ENCODE measurements at places on chromosomes 12 and 14.
A peak's percentile ranks its signal among the peaks of the same experiment; 100 is the strongest.

GRCh38 chr14:105472486-105472991, 2.1 kb upstream of the CRIP2 start:
- DNase-seq, result no peak

DNA sequence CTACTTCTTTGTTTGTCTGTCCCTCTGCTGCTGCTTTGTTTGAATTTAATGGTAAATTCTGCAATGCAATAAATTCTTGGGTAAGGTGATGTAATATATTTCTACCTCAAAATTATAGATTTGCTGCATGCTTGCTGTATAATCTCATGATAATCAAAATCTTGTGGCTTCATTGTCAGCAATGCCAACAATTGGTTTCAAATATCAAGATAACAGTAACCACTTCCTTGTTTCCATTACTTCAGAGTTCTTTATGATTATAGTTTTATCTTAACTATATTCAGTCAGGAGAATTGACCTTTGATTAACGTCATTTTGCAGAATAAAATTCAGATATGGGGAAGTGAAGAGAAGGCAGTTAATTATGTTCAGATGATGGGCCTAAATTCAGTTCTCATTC, 30.2 kb upstream of the RNU6-8 start:
- DNase-seq, result no peak

DNA sequence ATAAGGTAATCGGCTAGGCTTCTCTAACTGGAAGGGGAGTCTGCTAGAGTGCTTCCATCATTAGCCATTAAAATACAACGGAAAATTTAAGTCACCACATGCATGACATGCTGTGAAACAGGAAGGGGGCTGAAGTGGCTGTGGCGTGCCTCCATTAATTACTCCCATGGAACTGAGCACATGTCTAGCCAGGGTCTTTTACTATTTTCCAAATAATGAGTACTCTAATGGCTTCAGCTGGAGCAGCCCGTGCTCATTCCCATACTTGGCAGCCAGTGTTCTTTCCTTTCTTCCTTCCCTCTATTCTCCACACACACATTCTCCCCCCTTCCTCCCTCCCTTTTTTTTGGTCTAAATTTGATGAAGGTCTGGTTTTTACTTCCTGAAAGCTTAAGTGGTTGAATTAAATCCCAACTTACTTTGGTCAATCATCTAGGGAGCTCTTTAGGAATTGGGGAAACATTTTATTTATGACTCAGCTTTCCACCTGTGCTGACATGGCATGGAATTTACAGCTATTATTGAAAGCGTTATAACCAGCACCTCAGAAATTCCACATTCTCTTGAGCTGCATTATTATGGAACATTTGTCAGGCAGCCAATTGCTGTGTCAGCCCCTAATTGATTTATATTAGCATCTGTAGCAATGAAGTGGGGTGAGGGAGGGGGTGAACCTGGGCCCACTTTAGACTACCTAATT, 72.3 kb downstream of the LRIG3 start:
- DNase-seq, result no peak

- no peak for DNase-seq
Measured at GRCh38 chr12:39205969-39206368, 237.0 kb downstream of the KIF21A start.

- peak; percentile 57 for DNase-seq
Measured at GRCh38 chr12:124556896-124557501, 10.4 kb downstream of the NCOR2 start.

DNA sequence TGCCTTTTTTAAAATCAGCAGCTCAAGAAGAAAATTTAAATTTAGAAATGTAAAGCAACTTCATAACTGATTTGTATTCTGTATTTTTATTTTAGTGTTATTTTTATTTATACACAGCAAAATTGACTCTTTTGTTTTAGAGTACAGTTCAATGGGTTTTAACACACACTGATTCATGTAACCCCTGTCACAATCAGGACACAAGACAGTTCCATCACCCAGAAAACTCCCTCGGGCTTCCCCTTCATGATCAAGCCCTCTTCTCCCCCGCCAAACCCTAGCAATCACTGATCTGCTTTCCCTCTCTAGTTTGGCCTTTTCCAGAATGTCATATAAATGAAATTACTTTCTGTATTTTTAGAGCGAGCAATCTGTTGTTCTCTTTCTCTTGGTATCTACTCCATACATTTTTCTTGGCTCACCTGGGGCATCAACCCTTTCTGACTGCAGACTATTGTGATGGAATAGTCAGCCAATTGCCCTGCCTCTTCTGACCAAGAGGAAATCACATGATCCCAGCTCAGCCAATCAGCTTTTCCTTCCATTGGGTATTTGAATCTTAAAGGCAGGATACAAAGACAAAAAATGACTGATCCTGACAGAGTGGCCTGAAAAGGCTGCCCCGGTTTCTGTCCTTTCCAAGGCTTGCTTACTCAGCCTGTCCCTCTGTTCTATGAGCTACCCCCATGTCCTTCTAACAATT, 5.3 kb downstream of the SLC5A8 start:
- DNase-seq, result no peak

DNA sequence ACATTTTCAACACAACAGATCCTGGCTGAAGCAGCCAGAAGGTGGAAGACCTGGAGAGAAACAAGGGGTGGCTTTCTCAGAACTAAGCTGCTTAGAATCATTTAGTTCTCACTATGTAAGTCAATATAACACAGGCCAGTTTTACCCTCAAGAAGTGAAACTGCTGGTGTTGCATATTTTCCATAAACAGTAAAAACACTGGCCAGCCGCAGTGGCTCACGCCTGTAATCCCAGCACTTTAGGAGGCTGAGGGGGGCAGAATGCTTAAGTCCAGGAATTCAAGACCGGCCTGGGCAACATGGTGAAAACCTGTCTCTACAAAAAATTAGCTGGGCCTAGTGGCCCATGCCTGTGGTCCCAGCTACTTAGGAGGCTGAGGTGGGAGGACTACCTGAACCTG, 11.6 kb downstream of the STX2 start:
- no peak for DNase-seq

DNA sequence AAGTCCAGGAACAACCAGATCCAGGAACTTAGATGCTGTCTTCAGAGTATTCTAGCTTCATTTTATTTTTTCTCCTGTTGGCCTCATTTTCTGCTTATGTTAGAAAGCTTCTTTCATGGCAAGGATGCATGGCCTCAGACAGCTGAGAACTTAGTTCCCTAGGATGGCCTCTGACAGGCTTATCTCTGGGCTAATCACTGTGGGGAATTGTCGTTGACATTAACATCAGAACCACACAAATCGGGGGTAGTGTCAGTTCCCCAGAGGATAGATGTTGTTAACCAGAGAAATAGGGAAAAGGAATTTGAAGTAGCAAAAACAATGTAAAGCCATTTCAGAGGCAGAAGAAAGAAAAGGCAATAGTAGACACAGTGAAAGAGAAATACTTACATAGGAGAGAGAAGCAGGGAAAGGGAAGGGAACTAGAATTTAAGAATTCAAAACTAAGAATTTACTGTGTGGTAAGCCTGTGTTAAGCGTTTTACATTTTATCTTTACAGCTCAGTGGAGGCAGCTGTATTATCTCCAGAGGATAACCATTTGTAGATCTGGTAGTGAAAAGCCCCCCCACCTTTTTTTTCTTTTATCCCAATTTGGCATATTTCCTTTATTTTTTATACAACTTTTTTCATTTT, 21.8 kb downstream of the FUT8 start:
- DNase-seq, result no peak

GRCh38 chr14:29905543-29905942, 22.1 kb downstream of the PRKD1 start:
- no peak for DNase-seq

DNA sequence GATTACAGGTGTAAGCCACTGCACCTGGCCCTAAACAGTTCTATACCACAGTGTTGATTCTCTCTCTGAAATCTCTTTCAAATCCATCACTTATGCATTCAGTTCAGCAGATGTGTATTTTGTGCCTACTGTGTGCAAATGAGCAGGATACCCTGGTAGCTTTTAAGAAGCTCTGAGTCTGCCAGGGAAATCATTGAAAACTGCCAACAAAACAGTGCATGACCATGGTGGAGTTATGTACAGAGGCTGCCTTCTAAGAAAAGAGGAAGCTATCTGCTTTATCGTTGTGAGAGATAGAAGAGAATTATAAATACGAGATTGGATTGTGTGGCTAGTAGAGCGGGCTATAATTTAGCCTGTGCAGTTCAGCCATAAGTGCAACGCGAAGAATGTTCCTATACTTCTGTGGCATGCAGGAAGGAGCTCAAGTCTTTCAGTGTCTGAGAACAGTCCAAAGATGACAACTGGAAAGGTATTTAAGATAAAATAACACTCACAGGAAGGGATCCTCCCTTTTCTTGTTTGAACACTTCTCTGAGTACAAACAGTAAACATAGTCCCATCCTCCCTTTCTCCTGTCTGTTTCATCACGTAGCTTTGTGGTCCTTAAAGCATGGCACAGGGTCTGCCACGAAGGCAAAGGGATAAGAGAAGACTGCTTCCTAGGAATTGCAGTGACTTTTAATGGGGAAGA, 4.3 kb downstream of the DIP2B start:
- DNase-seq, result no peak

DNA sequence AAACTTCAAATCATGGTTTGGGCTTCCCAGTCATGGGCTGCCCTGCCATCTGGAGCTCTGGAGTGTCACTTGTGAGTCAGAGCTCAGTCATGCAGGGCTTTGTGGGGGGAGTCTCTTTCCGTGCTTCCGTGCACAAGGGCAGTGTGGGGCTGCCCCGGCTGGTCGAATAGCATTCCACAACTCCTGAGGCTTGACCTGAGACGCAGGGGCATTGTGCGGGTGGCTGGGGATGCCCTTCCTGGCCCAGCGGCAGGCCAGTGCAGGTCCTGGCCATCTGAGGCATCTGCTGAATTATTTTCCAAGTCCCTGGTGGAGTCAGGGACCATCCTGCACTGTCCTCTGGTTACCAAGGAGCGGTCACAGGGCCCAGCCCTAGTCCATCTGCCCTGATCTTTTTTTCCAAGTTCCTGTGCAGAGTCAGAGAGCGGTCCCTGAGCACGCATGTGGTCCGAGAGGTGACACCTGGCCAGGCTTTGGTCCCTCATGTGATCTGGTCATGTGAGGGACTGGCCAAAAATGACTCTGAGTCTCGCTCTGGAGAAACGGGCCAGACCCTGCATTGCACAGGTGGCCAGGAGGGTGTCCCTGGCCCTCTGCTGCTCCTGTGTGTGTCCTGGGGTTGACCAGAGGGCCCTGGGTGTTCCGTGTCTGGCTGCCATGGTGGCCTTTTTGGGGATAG, 167.0 kb upstream of the ALG10B start:
- DNase-seq, result no peak

- DNase-seq, result no peak
Measured at GRCh38 chr12:60278209-60278608, 682.4 kb downstream of the SLC16A7 start.

DNA sequence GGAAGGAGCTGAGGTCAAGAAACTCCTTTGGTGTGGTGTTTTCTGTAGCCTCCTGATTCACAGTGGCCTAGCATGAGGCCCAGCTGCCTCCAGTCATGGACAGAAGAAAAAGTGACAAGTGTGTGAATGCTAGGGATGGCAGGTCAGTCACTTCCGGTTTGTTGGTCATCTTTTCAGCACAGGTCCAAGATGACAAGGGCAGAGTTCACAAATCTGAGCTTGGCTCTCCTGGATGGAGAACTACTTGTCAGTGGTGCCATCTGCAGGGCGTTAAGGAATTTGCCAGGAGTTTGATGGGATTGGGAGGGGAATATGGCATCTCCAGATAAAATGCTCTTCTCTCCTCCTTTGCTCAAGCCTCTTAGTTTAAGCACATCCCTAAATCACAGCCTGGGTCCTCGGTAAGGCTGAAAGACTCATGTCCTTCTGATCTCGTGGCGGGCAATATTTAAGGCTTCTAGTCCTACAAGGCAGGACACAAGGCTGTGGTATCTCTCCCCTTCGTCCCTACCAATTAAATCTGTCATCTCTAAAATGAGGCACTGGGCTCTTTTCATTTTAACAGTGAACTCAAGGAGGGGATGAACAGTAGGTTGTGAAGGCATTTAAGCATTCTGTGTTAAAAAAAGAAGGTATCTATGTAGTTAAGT, 10.0 kb downstream of the TUBA1B start:
- peak; percentile 35 for DNase-seq

- DNase-seq, result no peak
Measured at GRCh38 chr12:46452061-46452615, 79.6 kb upstream of the SLC38A2 start.

All from right kidney (tissue), 9 donors.